Endothelial cell of umbilical vein (primary cell): ENCODE measurements at places on chromosomes 7 and 10. TPM values are rescaled to one million over a fixed set of nuclear protein-coding genes. Genes with fewer than 3 reads are reported as not detected.

GPR15LG gene
- not detected in 2 replicates for total RNA-seq

GPNMB gene
- total RNA-seq = 0.33 and 0.35 TPM in 2 replicates

PAX2 gene
- total RNA-seq = not detected in 2 replicates

SRRM3 gene
- total RNA-seq = 4.8 and 5.4 TPM in 2 replicates

NPY4R2 gene
- not detected in 2 replicates for total RNA-seq

GNGT1 gene
- total RNA-seq = not detected in 2 replicates

LBX1 gene
- not detected in 2 replicates for total RNA-seq

ASB10 gene
- not detected in 2 replicates for total RNA-seq

SPDYE2 gene
- not detected in 2 replicates for total RNA-seq

PRR15 gene
- total RNA-seq = 1.8 and 4.1 TPM in 2 replicates

NOM1 gene
- 36.7 and 38.6 TPM in 2 replicates for total RNA-seq

MYL10 gene
- total RNA-seq = not detected in 2 replicates

STAG3 gene
- total RNA-seq = 0.55 and 1.4 TPM in 2 replicates

SLC13A4 gene
- total RNA-seq = not detected in 2 replicates

SRGN gene
- total RNA-seq = 433 and 450 TPM in 2 replicates

HOXA6 gene
- 17.9 and 20.7 TPM in 2 replicates for total RNA-seq
